ENCODE measurements at places on chromosomes 4 and X.

DNA sequence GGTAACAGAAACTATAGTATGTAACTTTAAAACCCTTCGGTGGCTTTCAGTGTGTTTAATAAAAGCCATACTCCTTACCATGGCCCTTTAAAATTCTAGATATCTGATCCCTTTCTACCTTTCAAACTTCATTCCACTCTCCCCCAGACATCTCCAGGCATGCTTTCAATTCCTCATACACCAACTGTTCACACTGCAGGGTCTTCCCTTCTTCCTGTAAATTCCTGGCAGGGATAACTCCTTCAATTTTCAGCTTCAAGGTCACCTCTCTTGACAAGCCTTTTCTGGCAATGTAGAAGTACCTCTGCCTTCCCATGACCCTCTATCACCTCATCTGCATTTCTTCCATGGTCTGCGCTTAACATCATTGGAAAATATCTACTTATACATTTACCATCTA is 60.8 kb downstream of the WDFY3 start:
- no peak for DNase-seq

DNA sequence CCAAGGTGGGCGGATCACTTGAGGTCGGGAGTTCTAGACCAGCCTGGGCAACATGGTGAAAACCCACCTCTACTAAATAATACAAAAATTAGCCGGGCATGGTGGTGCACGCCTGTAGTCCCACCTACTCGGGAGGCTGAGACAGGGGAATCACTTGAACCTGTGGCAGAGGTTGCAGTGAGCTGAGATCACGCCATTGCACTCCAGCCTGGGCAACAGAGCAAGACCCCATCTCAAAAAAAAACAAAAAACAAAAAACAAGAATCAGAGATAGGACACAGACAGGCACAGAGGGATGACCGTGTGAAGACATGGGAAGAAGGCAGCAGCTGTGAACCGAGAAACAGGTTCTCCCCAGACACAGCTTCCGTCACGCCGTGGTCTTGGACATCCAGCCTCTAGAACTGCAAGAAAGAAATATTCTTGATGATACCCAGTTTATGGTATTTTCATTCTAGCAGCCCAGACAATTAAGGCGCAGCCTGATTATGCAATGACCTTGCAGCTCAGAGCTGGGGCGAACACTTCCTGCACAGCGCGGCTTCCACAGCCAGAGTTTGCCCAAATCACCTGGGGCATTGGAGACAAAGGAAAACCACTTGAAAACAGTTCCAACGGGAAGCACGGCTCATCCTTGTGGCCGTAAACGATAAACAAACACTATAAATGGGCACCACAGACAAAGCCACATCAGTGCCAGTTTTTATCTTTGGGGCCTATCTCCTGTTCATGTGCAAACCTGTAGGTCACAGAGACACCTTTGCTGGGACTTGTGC is 4.2 kb upstream of the ARSD start:
- DNase-seq, result no peak

GRCh38 chr4:102518703-102519131 is 17.6 kb downstream of the NFKB1 start:
- DNase-seq, result no peak

GRCh38 chr4:174086829-174087799 is 196.4 kb downstream of the FBXO8 start:
- no peak for DNase-seq

GRCh38 chr4:121246698-121247097 is 82.6 kb upstream of the TNIP3 start:
- DNase-seq, result no peak

DNA sequence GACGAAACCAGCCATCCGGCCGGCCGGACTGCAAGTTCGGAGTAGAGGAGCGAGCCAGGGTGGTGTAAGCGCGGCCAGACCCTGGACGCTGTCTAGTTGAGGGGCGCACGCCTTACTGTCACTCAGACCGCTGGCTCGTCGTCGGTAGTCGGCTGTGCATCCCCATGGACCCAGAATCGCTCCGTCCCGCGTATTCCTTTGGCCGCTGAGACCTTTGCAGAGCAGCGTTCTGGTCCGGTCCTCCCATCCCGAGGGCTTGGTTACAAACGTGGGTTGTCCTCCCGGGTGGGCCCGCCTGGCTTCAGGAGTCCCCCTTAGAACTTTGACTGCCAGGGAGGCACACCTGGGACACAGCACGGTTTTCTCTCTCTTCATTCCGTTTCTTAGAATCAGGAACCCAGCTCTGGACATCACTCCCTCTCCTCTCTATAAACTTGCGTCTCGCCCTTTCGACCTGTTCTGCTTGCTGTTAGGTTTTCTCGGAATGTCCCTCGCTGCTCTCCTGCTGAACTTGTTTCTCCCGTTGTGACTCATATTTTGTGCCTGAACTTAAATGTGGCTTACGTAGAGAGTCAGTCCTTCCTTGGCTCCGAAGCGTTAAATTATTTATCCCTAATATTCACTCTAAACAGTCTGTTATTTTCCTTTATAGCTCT is 672 bp downstream of the PGM2 start:
- DNase-seq, result no peak

- DNase-seq, result no peak
Observed at GRCh38 chr4:150327262-150327780, 249.1 kb downstream of the DCLK2 start.

DNA sequence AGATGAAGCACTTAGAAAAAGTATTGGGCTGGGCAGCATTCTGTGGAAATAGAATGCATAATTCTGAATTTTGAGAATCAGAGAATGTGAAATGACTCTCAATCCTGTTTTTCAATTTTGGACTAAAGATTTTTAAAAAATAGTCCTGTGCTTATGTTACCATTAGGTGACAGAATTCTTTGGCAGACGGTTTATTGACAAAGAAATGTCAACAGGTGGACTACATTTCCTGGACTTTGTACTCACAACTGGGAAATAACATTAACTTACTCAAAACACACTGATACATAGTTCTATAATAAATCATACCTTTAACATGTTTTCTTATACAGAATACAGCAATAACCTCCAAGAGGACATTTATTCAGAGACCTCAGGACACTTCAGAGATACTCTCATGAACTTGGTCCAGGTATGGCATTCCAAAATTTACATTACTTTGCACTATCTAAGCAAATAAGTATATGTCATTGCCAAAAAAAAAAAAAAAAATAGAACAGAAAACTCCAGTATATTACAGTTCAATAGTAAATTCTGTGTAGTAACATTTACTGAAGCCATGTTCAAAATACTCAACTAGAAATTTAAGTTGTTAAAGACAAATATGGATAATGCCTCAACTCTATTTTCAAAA is 72.7 kb downstream of the ANXA10 start:
- no peak for DNase-seq

All from K562 (cell line).